ENCODE measurements at places on chromosomes 1 and 21.

DNA sequence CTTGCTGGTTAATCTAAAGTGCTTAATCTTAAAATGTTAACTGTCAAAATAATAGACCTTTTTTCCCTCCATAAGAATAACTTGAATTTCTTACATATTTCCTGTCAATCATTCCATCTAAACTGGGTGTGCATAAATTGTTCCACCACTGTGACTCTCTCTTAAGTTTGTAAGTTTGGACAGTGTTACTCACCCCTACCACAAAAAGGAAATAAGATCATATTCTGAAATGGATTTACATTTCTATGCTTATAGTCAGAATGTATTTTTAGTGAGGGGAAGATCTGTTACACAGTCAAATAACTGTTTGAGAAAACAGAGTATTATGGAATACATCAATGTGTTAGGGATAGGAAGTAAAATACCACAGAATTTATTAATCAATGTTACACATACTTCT is 109.6 kb upstream of the DPYD start:
- DNase-seq, result no peak

- DNase-seq, result no peak
These were observed 64.3 kb upstream of the TTC34 start for GRCh38 chr1:2865571-2866421.

DNA sequence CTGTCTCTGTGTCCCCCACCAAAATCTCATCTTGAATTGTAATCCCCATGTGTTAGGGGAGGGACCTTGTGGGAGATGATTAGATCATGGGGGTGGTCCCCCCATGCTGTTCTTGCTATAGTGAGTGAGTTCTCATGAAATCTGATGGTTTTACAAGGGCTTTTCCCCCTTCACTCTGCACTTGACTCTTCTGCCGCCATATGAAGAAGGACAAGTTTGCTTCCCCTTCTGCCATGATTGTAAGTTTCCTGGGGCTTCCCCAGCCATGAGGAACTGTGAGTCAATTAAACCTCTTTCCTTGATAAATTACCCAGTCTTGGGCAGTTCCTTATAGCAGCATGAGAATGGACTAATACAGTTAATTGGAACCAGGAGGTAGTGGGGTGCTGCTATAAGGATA is 137.1 kb upstream of the RAB4A start:
- no peak for DNase-seq

DNA sequence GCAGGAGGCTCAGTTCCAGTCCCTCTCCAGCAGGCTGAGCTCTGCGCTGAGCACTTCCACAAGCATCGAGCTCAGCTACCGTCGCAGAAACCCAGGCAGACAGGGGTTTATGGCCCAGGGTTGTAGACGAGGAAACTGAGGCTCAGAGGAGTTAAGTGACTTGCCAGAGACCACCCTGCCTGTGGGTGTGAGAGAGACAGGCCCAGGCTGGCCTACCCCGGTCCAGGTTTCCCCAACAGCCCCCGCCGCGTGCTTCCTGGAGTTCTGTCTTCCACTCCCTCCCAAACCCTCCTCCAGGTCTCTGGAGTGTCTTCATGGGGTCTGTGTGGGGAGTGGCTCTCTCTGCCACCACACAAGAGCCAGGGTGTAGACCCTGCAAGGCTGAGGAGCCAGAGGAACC is 615.9 kb downstream of the PTPRU start:
- DNase-seq, result no peak

GRCh38 chr1:6612641-6613360 is 730 bp upstream of the PHF13 start:
- DNase-seq, result no peak

DNA sequence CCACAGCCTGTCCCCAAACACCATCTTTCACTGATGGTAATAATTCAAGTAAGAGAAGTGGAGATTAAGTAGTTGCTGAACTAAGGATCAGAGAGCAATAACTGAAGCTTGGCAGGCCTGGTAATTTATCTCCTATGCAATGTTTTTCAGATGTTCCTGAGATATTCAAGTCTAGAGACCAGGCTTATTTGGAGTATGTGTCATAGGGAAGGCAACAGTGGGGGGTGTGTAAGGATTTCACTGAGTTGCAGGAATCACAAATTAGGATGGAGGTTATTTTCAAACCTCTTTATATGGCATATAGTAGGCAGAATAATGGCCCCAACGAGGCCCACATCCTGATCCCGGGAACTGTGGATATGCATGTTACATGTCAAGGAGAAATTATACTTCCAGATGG is 171.7 kb downstream of the KCNJ6 start:
- no peak for DNase-seq

DNA sequence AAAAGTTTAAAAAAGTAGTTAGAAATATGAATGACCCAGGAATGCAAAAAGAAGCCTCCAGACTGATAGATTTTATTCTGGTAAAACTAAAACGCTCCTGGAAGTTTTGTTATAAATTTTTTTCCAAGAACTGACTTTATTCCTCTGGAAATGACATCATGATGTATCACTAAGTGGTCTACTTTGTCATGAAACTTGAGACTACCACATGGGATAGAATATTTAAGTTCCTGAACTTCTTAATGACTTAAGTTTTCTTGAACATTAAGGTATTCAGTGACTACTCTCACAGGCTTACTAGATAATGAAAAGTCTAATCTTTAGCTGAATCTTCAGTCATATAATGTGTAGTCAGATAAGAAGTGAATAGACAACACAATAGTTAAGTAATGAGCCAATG is 842.2 kb downstream of the USP25 start:
- DNase-seq, result no peak

DNA sequence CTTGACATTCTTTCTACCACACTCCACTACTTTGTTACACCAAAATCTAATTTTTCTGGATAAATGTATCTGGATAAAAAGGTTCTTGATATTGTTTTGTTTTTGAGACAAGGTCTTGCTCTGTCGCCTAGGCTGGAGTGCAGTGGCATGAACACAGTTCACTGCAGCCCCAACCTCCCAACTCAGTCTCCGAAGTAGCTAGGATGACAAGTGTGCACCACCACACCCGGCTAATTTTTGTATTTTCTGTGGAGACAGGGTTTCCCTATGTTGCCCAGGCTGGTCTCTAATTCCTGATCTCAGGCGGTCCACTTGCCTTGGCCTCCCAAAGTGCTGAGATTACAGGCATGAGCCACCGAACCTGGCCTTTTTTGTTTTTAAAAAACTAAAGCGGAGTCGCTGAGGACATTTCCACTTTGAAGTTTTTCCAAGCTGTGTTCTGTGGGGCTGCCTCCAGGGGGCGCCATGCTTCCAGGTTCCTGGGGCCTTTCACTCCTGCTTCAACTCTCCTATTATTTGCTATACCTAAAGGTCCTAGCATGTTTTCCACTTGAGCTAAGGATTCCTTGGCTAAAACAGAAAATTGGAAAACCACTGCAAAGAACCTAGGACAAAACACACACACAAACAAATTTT is 14.1 kb upstream of the NCMAP start:
- peak; percentile 23 for DNase-seq

- DNase-seq, result no peak
These were observed 199.4 kb downstream of the ZC3H11B start for GRCh38 chr1:219413536-219413935.

DNA sequence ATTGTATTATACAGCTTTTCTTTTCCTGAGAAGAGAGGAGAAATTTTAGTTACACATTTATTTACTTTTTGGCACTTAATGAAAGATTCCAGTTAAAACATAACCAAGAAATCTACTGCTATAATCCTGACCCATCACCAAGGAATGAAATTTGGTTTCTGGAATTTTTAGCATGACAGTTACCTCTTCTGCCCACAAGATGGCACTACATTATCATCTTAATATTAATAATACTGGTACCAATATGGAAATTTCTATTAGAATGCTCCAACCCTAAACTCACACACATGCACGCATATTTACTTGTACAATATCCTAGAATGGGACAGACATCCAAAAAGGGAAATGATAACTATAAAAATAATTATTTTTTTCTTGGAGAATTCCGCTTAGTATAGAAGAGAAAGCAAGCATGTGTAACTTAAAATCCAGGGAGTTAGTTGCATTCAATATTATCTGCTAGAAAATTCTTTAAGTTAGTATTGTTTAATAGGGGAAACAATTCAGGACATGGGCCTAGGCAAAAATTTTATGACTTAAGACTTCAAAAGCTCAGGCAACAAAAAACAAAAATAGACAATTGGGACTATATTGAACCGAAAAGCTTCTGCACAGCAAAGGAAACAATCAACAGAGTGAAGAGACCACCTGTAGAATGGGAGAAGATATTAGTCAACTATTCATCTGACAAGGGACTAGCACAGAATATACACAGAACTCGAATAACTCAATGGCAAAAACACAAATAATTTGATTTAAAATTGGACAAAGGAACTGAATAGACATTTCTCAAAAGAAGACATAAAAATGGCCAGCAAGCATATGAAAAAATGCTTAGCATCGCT is 37.4 kb downstream of the MAP3K21 start:
- no peak for DNase-seq

DNA sequence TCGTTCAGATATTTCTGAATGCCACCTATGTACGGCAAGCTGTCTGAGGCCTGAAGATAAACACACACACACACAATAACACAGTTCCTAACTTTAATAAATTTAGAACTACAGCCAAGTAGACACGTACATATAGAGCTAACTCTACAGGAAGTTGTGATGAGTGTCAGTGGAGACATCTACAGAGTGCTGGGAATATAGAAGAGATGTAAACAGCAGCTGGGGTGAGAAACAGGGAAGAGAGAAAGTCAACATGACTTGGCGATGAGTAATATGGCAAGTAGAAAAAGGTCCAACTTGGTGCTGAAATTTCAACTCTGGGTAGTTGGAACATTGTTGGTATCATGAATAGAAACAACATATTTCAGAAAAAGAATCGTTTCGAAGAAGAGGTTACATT is 206.5 kb downstream of the ZP4 start:
- no peak for DNase-seq

GRCh38 chr21:46020581-46020980 is 39.0 kb downstream of the COL6A1 start:
- DNase-seq, result no peak

- DNase-seq, result no peak
These were observed 315.7 kb downstream of the TPR start for GRCh38 chr1:186059311-186059710.

DNA sequence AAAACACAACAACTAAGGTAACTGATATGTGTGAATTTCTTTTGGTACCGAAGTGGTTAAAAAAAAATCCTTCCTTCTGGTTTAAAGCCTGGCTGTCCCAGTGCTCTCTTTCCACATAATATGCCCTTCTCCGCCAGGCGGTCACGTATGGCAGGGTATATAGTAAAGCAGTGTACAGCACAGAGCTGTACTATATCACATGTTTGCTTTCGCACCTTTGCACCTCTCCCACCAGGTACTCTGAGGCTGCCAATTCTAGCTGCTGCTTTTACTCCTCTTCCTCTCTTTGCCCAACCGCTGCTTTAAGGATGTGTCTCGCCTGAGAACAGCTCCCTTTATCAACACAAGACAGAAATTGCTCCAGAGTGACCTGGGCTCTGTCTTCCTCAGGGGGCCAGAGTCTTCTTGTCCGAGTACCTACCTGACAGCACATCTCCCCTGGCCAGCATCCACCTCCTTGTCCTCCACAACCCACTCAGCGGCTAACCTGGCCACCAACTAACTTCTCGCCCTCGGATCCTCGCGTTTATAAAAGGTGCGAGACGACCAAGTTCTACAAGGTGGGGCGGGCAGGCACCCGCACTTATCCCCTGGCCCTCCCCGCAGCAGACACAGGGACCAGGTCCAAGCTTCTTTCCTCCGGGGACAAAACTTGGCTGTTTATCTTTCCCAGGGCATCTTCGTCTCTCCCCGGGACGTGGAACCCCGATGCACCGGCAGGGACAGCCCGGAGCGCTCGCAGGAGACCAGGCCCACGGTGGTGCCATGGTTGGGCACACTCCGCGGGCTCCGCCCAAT is 1.6 kb downstream of the COLGALT2 start:
- DNase-seq, result no peak

GRCh38 chr1:164765992-164766720 is 207.2 kb downstream of the PBX1 start:
- DNase-seq, result no peak

DNA sequence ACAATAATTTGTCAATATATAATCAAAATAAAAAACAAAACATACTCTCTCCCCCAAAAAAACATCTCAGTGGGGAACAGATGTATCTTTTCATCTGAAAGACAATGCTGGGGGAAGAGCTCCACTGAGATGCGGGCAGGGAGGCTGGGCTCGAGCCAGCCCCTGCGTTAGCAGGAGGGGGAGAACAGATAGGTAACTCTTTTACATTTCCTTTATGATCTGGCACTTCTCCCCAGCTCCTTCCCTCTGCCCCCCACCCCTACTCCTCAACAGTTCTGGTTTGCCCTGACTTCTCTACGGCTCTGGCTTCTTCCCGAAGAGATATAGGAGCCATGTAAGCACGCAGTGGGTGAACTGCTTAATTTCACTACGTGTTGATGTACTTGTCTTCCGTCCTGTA is 12.4 kb downstream of the LEPR start:
- DNase-seq, result no peak

DNA sequence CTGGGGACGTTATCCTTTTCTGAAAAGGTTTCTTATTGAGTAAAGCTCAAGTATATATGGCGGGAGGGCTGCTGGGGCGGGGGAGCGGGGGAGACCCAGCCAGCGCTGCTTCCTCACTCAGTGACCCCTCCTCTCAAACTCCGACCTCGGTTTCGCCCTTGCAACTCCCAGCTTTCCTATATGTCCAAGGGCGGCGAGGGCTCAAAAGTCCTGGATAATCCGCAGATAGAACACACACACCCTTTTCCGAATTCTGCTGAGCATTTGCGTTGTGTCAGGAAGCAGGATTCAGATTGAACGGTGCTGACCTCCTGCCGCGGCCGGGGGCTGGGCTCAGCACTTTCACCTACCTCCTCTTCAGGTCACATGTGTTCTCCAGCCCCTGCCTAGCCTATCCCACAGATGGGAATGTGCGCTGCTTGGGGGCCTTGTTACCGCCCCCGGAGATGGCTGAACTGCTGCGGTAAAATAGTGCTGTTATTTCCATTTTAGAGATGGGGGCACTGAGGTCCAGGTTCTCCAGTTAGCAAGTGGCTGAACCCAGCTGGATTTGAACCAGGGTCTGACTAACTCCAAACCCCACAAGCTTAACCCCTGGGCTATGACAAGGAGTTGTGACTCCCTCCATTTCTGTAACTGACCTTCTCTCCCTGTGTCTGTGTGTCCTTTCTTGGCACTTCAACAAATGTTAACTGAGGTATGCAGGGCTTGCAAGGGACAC is 795 bp upstream of the AHDC1 start:
- no peak for DNase-seq

All from activated CD4-positive, alpha-beta T cell treated with anti-CD3 and anti-CD28 coated beads, Interleukin-2, amount 50 U/mL, for 1 hour (primary cell).